ENCODE measurements at places on chromosomes 13 and 19.

DNA sequence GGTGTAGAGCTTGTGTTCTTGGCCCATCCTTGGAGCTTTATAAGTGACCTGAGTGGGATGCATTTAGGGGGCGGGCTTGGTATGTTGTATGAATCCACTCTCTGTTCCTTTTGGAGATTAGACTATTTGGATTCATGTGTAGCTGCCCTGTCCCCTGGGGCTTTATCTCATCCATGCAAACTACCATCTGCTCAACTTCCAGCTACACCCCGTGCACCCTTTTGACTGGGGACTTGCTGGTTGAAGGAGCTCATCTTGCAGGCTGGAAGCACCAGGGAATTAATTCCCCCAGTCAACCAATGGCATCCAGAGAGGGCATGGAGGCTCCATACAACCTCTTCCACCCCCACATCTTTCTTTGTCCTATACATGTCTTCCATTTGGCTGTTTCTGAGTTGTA lies 6.1 kb downstream of the CLEC4M start:
- H3K4me3 ChIP-seq = no peak overlapping the region
- no peak overlapping the region for H3K27ac ChIP-seq

DNA sequence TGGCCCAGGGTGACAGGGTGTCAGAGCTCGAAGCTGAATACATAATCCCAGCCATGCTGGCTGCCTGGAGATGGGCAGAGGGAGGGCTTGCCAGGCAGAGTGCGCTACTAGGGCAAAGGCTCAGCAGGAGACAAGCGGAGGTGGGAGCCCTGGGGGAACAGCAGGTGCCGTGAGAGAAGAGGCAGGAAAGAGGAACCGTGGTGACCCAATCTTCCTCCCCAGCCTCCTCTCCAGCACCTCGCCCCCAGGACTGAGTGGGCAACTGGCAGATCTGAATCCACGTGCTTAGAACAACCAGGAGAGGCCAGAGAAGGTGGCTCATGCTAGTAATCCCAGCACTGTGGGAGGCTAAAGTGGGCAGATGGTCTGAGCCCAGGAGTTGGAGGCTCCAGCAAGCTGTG lies 11.0 kb upstream of the CCL25 start:
- DNase-seq = no peak
- H3K4me1 ChIP-seq = no peaks in the 10 kb centered on the region
- no peak overlapping the region for H3K27ac ChIP-seq
- H3K36me3 ChIP-seq = no peaks in the 10 kb centered on the region

DNA sequence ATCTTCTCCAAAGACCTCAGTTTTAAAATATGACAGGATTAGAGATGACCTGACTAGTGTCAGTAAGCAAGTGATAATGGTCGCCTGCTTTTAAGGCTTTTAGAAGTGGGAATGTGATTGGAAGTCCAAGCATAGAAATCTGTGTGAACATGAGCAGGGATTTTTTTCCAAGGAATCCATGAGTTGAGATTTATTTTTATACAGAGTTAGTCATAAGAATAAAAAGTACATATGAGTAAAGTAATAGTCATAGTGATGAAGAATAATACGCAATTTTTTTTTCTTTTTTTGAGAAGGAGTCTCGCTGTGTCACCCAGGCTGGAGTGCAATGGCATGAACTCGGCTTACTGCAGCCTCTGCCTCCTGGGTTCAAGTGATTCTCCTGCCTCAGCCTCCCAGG lies 1.6 kb downstream of the ZNF546 start:
- no peak overlapping the region for H3K27ac ChIP-seq
- H3K36me3 ChIP-seq = no peaks in the 10 kb centered on the region
- no peaks in the 10 kb centered on the region for H3K27me3 ChIP-seq
- no peak for DNase-seq
- H3K4me1 ChIP-seq = peaks cover 26% of the 10 kb centered on the region
- H3K4me3 ChIP-seq = no peak overlapping the region

DNA sequence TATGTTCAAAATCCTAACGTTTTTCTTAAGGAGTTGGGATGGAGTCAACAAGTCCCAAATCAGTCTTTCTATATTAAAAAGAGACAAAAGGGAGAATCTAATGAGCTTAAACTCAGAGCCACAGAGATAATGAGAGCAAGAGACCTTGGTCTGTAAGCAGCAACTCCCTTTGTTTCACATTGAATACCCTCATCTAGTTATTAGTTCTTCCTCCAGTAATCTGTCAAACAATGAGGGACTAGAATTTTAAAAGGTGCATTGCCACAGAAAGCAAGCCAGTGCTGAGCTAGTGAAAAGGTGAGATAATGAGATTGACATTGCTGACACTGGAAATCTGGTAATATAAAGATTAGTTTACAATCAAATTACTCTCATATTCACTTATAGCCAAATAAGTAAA lies 718.6 kb downstream of the DACH1 start:
- H3K4me1 ChIP-seq = no peaks in the 10 kb centered on the region
- no peaks in the 10 kb centered on the region for H3K27me3 ChIP-seq
- no peak for DNase-seq
- no peaks in the 10 kb centered on the region for H3K36me3 ChIP-seq
- H3K27ac ChIP-seq = no peak overlapping the region

- H3K36me3 ChIP-seq = no peaks in the 10 kb centered on the region
- H3K27me3 ChIP-seq = no peaks in the 10 kb centered on the region
- H3K4me3 ChIP-seq = peak overlapping the region; percentile 82
- no peaks in the 10 kb centered on the region for H3K4me1 ChIP-seq
- DNase-seq = no peak
Observed at GRCh38 chr19:3028305-3029064, 595 bp downstream of the TLE2 start.

DNA sequence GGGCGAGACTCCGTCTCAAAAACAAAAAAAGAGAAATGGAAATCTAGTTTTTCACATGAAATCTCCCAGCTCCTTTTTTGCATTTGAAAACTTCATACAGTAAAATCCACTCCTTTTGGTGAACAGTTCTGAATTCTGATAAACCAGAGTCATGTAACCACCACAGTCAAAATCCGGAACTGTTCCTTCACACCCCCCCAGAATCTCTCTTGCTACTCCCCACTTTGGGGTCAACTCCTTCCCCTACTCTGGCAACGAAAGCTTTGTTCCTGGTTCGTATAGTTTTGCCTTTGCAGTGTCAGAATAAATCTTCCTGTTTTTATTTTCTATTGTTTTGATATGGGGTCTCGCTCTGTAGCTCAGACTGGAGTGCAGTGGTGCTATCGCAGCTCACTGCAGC lies 23.7 kb downstream of the RCN3 start:
- peaks cover 3% of the 10 kb centered on the region for H3K4me1 ChIP-seq
- no peak overlapping the region for H3K4me3 ChIP-seq
- H3K27ac ChIP-seq = no peak overlapping the region
- H3K27me3 ChIP-seq = no peaks in the 10 kb centered on the region

DNA sequence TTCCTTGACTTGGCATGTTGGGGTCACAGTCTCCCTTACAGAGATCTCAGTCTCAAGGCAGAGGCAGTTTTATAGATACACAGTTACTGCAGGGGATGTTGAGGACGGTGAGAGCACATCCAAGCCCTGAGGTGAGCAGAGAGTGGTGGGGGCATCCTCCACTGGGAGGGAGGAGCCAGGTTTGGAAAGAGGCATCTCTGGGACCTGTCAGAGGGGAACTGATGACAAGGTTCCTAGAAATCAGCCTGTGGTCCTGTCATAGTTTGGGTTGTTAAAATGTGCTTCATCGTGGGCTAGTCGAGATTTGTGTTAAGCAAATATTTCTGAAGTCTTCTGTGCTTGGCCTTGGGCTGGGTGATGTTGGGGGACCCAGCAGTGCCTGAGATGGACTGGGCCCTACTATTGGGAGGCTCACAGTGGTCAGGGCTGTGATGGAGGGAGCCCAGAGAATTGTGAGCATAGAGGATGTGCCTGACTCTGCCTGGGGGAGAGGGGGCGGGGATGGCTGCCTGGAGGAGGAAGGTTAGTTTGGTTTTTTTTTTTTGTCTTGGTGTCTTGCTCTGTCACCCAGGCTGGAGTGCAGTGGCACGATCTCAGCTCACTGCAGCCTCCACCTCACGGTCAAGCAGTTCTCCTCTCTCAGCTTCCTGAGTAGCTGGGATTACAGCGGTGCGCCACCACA lies 3.9 kb downstream of the SUPT5H start:
- H3K4me1 ChIP-seq = peaks cover 26% of the 10 kb centered on the region
- no peaks in the 10 kb centered on the region for H3K27me3 ChIP-seq
- no peak for DNase-seq

- no peaks in the 10 kb centered on the region for H3K4me1 ChIP-seq
- no peak overlapping the region for H3K27ac ChIP-seq
Observed at GRCh38 chr13:29937841-29938240, 87.4 kb upstream of the UBL3 start.

DNA sequence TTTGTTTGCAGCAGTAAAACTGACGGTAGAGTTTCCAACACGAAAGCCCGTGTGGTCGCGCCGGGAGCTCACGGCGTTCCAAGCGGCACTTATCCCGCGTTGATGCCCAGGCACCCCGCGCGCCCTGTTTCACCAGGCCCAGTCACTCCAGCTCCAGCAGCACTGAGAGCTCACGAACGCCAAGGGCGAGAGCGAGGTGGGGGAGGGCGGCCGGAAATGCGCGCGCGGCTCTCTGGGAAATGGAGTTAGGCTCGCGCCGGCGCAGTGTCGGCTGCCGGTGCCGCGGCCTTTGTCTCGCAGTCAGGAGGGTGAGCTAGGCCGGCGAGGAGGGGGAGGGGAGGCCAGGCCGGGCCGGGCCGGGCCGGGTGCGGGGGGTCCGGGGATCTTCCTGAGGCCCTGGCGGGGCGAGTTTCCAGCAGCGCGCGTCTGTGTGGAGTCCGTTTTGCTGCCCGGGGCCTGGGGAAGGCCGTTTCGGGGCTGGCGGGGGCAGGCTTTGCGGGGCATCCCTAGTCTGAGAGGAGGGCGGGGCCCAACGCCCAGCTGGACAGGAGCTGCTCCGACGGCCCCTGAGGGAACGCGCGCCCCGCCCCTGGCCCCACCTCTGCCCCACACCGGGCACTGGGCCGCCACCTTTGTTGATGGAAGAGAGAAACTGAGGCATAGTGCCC lies at the start of gene ZNF135:
Gene ZNF135, plus strand, starts transcription at position 280 of the 668 bp plus-strand sequence. CDS start 721 bp downstream, outside the sequence.
- H3K27me3 ChIP-seq = no peaks in the 10 kb centered on the region
- H3K27ac ChIP-seq = peak within 1 kb of the TSS; percentile 85

GRCh38 chr13:69194130-69194529 lies 913.5 kb upstream of the ATXN8OS start:
- no peak overlapping the region for H3K27ac ChIP-seq
- no peak overlapping the region for H3K4me3 ChIP-seq
- no peaks in the 10 kb centered on the region for H3K36me3 ChIP-seq
- DNase-seq = no peak
- no peaks in the 10 kb centered on the region for H3K4me1 ChIP-seq

- H3K27me3 ChIP-seq = no peaks in the 10 kb centered on the region
- no peaks in the 10 kb centered on the region for H3K4me1 ChIP-seq
- H3K36me3 ChIP-seq = no peaks in the 10 kb centered on the region
- H3K27ac ChIP-seq = no peak overlapping the region
- no peak overlapping the region for H3K4me3 ChIP-seq
Observed at GRCh38 chr19:30263830-30264381, 108.3 kb upstream of the ZNF536 start.

DNA sequence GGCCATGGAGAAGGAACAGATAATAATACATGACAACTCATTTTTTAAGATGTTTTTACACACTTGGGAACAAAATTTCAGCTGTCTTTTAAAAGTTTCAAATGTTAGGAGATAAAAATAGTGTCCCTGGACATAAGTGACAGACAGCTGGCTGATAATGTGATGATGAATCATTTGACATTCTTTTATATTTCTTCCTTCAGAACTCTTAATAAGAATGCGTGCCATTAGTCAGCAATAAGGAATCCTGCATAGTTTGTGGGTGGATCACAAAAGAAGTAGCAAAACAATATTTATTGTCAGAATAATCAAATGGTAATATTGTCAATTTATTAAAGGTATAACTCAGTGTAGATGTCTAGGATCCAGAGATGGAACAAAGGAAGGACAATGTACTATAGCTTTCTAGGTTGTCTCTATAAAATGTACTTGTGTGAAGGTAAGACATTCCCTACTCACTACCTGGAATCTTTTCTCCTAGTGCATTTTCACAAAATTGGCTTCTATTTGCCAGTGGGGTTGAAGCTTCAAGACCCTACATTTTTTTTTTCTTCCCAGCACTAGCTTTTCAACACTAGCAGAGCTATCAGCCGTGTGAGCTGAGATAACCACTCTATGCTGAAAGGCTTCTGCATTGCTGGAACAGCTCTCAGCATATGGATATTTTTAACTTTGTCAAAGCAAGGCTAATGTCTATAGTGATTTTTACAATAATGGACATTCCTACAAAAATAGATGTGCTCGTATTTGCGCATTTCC lies 175.6 kb upstream of the SLITRK6 start:
- H3K4me1 ChIP-seq = no peaks in the 10 kb centered on the region
- no peaks in the 10 kb centered on the region for H3K27me3 ChIP-seq
- H3K36me3 ChIP-seq = no peaks in the 10 kb centered on the region

DNA sequence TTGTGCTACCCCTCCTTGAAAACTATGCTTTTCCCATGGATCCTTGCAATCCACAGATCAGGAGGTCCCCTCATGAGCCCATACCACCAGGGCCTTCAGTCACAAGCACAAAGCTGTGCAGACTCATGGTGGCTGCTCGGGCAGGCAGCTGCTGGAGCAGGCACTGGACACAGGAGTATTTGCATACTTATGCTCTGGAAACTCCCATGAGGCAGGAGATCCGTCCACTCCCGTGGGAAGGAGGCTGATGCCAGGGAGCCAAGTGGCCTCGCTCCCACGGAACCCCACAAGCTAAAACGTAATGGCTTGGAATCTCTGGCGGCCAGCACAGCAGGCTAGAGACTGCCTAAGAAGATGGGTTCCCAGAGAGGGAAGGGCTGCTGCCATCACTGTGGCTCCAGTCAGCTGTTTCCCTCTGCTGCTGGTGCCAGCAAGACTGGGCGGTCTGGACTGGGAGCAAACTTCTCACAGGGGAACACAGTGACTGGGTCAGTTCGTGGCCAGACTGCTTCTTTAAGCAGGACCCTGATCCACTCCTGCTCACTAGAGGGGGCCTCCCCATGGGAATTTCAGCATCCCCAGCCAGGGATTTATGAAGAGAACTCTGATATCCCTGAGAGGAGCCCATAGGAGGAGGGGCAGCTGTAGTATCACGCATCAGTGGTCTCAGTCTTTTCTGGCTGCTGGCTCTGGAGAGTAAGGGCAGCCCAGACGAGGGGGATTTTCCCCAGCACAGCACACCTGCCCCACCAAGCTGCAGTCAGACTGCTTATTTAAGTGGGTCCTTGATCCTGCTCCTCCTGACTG lies 370.3 kb upstream of the ATXN8OS start:
- no peak for DNase-seq
- no peak overlapping the region for H3K27ac ChIP-seq
- H3K4me3 ChIP-seq = no peak overlapping the region
- no peaks in the 10 kb centered on the region for H3K36me3 ChIP-seq
- H3K4me1 ChIP-seq = no peaks in the 10 kb centered on the region
- no peaks in the 10 kb centered on the region for H3K27me3 ChIP-seq

- no peak overlapping the region for H3K4me3 ChIP-seq
- no peak for DNase-seq
- H3K27ac ChIP-seq = no peak overlapping the region
- H3K4me1 ChIP-seq = no peaks in the 10 kb centered on the region
- H3K27me3 ChIP-seq = no peaks in the 10 kb centered on the region
- no peaks in the 10 kb centered on the region for H3K36me3 ChIP-seq
Observed at GRCh38 chr13:80408270-80408669, 67.3 kb upstream of the SPRY2 start.

DNA sequence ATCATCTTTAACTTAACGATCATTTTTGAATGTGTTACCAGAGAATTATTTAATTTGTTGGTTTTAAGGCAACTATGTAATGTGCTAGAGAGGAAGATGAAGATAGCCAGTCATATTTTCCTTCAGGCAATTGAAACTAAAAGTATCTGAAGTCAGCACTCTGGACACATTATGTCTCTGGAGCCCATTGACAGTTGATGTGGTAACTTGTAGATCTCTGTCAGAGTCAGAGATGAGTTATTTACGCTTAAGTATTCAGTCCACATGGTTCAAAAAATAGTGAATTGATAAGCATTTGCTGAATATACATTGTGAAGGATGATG lies 2.1 kb downstream of the ZMYM2 start:
- H3K36me3 ChIP-seq = peaks cover 2% of the 10 kb centered on the region
- no peak overlapping the region for H3K27ac ChIP-seq
- no peaks in the 10 kb centered on the region for H3K27me3 ChIP-seq
- no peak for DNase-seq
